Activated naive CD4-positive, alpha-beta T cell treated with Interleukin-2 at 50 U/mL for 16 hours (primary cell): ENCODE measurements at places on chromosomes 3 and 15.
A peak's percentile ranks its signal among the peaks of the same experiment; 100 is the strongest.

- no peak for DNase-seq
These were observed 377.2 kb upstream of the CFAP20DC start for GRCh38 chr3:59426821-59427565.

DNA sequence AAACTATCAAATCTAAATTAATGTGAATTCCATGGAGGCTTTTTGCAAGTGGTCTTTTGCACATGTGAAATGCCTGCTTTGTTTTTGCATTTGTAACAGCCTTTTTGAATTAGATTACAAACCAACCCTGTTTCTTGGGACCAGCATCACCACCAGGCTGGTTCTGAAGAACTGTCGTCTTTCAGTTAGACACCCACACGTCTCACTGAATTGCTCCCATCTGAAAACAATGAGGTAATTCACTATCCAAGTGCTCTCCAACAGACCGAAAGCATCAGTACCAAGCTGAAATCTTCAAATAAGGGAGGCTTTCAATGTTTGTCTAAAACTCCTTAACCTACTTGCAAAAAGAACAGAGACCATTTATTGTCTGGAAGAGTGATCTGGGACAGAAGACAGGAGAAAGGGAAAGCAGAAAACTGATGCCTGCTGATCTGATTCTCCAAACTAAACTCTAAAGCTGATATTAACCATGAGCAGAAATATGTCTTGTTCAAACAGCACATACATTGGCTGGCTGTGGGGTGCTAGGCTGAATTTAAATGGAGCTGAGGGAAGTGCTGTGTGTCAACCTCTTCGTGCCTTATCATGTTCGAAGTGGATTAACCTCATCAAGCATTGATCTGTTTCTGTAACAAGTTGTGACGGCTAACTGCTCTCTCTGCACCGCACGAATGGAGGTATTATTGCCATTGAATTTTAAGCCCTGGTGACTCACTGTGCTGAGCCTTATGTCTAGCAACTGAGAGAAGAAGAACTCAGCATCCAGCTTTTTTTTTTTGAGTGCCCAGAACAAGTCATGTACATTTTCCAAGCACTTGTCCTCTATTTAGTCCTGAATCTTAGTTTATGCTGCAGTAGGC, 213.7 kb upstream of the P2RY1 start:
- DNase-seq: no peak

GRCh38 chr3:150602426-150603152, 532 bp upstream of the SELENOT start:
- DNase-seq: no peak

GRCh38 chr15:101105059-101105891, 146.6 kb downstream of the CHSY1 start:
- no peak for DNase-seq

DNA sequence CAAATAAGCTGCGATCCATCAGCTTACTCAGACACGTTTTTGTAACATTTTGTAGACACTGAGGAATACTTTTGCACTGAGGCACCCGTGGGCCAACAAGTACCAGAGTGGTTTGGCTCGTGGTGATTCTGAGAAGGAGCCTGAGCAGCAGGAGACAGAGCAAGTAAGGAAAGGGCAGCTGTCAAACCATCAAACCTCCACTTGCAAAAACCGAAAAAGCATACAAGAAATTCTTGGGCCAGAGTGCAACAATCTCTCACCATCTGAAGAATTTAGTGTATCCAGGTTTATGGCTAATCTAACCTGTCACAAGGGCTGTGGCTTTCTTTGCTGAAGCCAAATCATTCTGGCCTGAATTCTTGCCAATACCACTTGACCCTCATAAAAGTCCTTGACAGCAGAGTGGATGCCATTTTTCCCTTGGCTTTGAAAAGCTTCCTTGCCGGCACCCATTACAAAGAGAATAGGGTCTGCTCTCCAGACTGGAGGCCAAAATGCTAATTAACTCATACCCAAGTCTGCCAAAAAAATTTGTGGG, 56.7 kb downstream of the MYO1E start:
- no peak for DNase-seq

DNA sequence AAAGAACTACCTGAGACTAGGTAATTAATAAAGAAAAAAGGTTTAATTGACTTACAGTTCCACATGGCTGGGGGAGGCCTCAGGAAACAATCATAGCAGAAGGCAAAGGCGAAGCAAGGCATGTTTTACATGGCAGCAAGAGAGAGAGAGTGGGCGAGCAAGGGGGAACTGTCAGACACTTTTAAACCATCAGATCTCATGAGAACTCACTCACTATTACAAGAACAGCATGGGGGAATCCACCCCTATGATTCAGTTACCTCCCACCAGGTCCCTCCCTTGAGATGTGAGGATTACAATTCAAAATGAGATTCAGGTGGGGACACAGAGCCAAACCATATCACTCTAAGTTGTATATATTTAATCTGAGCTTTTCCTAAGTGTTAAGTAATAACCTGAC, 79.0 kb upstream of the MLF1 start:
- DNase-seq: no peak

GRCh38 chr3:182180654-182181385, 469.1 kb downstream of the SOX2 start:
- no peak for DNase-seq

GRCh38 chr3:16407366-16407765, 106.1 kb downstream of the RFTN1 start:
- no peak for DNase-seq

DNA sequence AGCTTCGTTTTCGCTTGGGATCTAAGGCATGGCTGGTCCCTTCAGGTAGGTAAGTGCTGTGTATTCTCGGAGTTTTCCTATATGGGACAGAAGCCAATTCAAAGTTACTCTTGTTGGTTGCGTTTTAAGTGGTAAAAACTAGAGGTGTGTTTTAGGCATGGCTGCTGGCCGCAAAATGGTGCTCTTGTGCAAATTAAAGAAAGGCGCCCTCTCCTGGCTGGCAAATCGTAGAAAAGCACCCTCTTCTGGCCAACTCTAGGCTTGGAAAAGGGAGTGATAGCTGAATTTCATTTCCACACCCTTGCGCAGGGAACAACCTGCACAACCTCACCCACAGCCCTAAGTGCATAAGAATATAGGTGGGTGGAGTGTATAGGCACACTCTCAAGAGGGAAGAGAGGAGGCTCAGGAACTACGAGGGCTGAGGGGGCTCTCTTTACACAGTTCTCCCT, 23.5 kb downstream of the DRD3 start:
- DNase-seq: peak; percentile 29

GRCh38 chr15:38190501-38190900, 62.1 kb upstream of the SPRED1 start:
- DNase-seq: no peak

- no peak for DNase-seq
These were observed 36.2 kb downstream of the SLC30A4 start for GRCh38 chr15:45486317-45486716.

GRCh38 chr3:17579289-17580031, 163.0 kb downstream of the TBC1D5 start:
- DNase-seq: no peak

DNA sequence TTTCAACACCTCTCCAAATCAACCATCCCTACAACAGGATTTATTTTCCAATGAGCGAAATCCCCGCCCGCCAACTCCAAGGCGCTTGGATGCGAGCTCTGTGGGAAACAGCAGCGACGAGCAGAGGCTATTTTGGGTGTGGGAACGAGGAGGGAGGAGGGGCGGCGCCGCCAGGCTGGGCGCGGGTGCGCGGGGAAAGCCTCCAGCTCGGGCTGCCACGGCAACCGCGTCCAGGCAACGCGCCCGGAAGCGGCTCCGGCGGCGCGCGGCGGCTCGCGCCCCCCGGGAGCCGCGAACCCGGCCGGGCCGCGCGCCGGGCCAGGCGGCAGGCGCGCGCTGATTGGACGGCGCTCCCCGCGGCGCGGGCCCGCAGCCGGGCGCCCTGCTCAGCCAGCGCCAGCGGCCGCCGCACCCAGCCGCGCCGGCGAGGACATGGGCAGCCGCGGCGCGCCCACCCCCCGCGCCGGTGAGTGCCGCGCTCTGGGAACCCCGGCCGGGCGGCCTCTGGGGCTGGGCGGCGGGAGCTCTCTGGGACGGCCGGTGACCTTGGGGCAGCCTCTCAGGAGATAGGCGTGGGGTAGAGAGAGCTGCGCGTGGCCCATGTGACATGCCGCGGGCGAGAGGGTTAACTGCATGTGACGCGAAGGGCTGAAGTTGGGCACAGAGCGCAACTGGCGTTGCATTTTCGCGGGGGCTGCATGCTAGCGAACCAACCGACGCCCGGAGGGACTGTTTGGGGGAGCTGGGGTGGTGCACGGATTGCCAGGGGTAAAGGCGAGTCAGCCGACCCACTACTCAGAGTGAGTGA, at the start of gene FAM81A:
FAM81A (plus strand) TSS at position 370 of the 808 bp plus-strand sequence. CDS start 20,441 bp downstream, outside the sequence.
- DNase-seq: peak; percentile 14

DNA sequence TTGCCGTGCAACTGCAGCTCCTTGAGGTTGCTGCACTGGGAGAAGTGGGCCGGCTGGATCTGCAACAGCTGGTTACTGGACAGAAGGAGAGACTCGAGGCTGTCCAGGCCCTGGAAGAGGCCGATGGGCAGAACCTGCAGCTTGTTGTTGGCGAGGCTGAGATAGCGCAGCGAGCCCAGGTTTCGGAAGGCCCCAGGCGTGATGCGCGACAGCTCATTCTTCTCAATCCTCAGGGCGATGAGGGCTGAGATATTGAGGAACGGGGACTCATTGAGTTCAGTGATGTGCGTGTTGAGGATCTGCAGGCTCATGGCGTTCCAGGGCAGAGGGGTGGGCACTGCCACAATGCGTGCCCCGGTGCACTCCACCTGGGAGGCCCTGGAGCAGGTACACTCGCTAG, 9.0 kb downstream of the LRRC15 start:
- no peak for DNase-seq

GRCh38 chr15:60941448-60941847, 287.7 kb downstream of the RORA start:
- DNase-seq: no peak

GRCh38 chr3:79047581-79047980, 720.2 kb downstream of the ROBO1 start:
- DNase-seq: no peak

DNA sequence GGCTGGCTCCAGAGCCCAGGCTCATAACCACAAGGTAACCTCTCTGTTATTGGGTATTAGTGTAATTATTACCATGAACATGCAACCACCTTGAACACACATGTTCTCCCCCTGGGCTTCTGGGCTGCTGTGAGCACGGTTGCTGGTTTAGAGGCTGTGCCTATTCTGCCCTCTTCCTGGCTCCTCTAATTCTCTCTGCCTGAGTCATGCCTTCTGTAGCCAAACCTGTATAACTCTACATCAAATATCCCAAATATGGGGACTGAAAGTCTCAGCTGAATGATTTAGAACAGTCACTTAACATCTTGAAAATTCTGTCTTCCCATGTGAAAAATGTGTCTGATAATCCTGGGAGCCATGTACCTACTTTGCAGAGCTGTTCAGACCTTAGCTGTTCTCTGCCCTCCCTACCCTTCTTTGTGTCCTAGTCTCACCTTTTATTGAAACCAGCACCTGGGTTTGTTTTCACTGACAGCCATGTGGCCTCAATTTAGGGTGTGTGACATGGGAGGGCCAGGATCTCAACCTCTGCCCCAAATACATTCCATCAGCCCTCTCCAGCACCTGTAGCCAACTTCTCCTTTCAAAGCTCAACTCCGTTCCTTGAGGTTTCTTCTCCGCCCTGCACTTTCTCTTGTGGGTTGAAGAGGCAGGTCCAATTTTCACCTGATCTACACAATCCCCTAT, 60.7 kb downstream of the PDZRN3 start:
- DNase-seq: no peak

DNA sequence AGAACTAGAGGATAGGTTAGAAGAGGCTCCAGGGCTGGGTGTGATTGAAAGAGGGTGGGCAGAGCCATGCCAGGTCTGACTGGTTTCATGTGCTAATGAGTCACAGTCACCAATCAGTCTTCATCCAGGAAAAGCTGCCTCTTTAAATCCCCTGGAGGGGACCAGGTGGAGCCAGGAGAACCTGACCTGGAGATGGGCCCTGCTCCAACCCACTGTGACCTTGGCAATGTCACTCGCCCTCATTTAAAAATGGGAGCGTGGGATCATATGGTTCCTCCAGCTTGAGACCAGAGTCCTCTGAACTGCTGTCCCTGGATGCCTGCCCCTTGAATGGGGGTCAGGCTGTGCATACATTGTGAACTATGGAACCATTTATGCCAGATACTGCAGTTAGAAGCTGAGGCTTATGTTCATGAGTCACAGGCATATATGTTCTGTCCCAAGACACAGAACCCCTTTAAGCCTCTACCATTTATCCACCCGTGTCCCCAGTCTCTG, 23.0 kb downstream of the HES1 start:
- no peak for DNase-seq

DNA sequence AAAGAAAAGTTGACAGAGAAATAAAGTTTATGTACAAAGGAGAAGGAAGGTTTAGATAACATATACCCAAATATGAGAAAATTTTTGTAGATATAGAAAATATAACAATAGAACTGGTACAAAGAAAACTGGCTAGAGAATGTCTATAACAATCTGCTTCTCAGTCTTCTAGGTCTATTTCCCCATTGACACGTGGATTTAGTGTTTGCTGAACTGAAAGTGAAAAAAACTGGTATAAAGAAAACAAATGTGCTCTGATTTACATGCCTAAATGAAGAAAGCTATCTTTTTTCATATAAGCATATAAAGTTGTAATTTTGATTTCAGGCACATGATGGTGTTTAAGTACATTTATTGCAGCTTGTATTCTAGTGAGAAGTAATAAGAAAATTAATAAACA, 9.8 kb downstream of the KCNMB2 start:
- no peak for DNase-seq

- no peak for DNase-seq
These were observed 1.8 kb downstream of the IGDCC3 start for GRCh38 chr15:65375871-65376607.

DNA sequence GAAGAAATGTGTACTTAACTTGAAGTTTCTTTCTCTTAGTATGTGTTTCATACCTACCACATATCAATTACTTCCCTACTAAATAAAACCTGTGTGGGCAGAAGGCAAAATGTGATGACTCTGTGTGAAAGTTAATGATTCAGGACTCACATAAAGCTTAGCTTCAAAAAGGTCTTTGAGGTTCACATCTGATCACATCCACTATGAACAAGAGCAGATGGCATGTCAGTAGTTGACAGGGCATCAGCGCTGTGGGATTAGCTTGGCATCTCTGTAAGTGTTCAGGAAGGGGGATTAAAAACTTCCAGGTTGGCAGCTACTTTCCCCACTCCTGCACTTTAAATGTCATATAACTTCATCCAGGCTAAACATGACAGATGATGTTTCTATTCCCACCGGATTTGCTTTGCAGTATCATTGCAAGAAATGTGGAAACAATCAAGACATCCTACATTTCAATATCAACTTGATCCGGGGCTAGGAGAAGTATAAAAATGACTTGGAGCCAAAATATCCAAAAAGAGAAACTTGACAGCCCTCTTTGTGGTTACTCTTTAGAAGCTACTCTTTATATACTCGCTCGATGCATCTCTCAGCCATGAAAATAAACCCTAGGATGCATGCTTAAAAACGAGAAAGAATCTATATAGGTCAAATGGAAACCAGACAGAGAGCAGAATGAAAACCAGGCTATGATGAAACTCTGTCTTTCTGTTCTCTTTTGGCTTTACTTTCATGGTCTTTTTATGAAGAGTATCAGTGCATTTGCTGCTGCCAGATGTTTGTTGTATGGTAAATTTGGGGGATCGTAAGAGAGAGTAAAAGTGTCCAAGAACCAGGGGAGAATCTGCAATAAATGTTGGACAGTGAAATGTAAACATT, 273.1 kb upstream of the ALCAM start:
- DNase-seq: no peak

GRCh38 chr3:184645336-184645735, 66.5 kb downstream of the MAGEF1 start:
- DNase-seq: no peak

- no peak for DNase-seq
These were observed 115.3 kb downstream of the MEGF11 start for GRCh38 chr15:66138096-66138783.
